ENCODE measurements at places on chromosomes 7 and 10. TPM values are rescaled to one million over a fixed set of nuclear protein-coding genes. Genes with fewer than 3 reads are reported as not detected.

Gene KBTBD2
- 64.3 TPM for total RNA-seq

Gene RELN
- not detected for total RNA-seq

Gene THSD7A
- total RNA-seq = not detected

DNA sequence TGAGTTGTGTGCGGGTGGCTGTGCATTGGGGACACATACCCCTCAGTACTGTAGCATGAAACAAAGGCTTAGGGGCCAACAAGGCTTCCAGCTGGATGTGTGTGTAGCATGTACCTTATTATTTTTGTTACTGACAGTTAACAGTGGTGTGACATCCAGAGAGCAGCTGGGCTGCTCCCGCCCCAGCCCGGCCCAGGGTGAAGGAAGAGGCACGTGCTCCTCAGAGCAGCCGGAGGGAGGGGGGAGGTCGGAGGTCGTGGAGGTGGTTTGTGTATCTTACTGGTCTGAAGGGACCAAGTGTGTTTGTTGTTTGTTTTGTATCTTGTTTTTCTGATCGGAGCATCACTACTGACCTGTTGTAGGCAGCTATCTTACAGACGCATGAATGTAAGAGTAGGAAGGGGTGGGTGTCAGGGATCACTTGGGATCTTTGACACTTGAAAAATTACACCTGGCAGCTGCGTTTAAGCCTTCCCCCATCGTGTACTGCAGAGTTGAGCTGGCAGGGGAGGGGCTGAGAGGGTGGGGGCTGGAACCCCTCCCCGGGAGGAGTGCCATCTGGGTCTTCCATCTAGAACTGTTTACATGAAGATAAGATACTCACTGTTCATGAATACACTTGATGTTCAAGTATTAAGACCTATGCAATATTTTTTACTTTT, 1.8 kb downstream of the DDIT4 start:
- H3K4me1 ChIP-seq = peaks cover 49% of the 10 kb centered on the region
- H3K4me3 ChIP-seq = peak overlapping the region; percentile 100
- no peak for DNase-seq
- H3K27me3 ChIP-seq = no peaks in the 10 kb centered on the region
- H3K27ac ChIP-seq = peak overlapping the region; percentile 99
- H3K36me3 ChIP-seq = peaks cover 20% of the 10 kb centered on the region

DNA sequence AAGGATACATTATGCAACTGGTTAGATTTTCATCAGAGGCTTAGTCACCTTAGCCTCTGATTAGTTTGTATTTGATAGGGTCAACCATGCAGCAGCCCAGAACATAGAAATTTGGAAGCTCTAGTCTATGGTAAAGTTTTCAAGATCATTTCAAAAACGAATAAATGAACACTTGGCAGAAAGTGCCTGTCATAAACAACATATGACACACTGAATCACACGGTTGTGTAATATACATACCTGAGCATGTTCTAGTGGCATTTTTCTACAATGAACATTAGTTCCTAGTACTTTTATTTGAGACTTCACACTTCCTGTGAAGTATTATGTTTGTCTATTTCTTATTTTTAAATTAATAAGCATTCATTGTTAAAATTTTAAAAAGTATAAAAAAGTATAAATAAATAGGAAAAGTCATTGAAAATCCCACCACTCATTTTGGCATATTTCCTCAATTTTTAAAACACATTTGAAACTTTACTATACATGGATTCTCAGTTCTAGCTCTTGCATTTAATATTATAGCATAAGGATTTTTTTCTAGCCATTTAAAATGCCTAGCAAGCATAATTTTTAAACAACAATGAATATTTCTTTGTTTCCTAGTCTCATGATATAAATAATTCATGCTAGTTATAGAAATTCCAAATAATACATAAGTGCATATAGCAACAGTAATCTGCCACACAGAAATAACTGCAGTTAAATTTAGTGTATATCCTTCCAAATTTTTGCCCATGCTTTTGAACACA, 25.7 kb upstream of the PRPS1L1 start:
- H3K4me3 ChIP-seq = no peak overlapping the region
- H3K4me1 ChIP-seq = no peaks in the 10 kb centered on the region
- no peaks in the 10 kb centered on the region for H3K27me3 ChIP-seq
- DNase-seq = no peak
- no peaks in the 10 kb centered on the region for H3K36me3 ChIP-seq

GRCh38 chr7:107450970-107451369, 18.9 kb upstream of the GPR22 start:
- H3K27me3 ChIP-seq = no peaks in the 10 kb centered on the region
- no peaks in the 10 kb centered on the region for H3K36me3 ChIP-seq
- DNase-seq = no peak
- no peak overlapping the region for H3K27ac ChIP-seq

DNA sequence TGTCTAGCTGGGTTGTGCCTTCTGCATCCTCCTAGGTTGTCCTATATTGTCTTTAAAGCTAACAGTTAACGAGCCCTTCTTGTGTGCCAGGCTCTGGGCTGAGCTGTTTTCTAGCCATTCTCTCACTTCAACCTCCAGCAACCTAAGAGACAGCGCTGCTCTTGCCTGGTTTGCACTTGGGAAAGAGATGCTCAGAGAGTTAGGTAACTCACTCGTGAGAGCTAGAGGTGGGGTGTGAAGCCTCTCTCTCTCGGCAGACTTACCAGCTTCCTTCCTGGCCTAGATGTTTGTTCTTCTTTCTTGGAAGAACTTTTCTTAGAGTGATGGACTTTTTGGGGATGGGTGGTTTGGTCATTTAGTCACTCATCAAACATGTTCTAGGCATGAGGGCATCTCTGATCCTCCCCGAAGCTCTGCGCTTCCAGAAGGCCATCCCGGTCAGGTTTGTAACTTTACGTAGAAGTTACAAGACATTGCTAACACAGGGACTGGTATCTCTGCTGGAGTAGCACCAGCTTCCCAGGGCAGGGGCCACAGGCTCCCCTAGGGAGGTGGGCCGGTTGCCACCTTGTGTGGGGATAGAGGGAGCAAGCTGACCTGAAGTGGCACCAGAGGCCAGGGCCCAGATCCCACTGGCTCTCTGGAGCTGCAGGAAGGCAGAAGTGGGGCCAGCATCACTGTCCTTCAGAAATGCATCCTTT, 14.3 kb downstream of the TSPAN15 start:
- H3K27me3 ChIP-seq = no peaks in the 10 kb centered on the region
- H3K4me3 ChIP-seq = no peak overlapping the region
- no peaks in the 10 kb centered on the region for H3K36me3 ChIP-seq
- peak overlapping the region; percentile 30 for H3K27ac ChIP-seq
- peak; percentile 22 for DNase-seq

GRCh38 chr7:24025094-24025493, 258.9 kb upstream of the NPY start:
- H3K27ac ChIP-seq = no peak overlapping the region
- no peaks in the 10 kb centered on the region for H3K36me3 ChIP-seq
- no peak for DNase-seq
- H3K4me3 ChIP-seq = no peak overlapping the region
- no peaks in the 10 kb centered on the region for H3K4me1 ChIP-seq

GRCh38 chr10:84924131-84924530, 595.7 kb downstream of the CCSER2 start:
- no peaks in the 10 kb centered on the region for H3K4me1 ChIP-seq
- no peaks in the 10 kb centered on the region for H3K36me3 ChIP-seq
- H3K27ac ChIP-seq = no peak overlapping the region

DNA sequence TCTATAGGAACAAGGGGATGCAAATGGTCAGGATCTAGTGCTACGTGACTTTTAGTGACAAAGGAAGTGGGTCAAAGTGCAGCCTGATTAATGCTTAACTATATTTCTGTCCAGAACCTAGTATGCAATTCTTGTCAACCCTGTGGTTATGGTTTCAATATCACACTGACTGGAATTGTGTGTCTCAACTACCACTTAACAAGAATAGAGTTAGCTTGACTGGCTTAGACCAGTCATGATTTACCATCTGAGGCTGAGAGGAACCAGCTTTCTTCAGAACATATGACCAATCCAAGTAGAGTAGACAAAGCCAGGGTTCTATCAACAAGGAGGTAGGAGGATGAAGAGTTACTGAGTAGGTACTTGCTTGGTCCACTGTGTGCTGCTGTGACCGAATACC, 54.4 kb downstream of the MYPN start:
- H3K4me3 ChIP-seq = no peak overlapping the region
- H3K27me3 ChIP-seq = no peaks in the 10 kb centered on the region
- no peak for DNase-seq
